ENCODE measurements at places on chromosomes 7 and 10. TPM values are rescaled to one million over a fixed set of nuclear protein-coding genes. Genes with fewer than 3 reads are reported as not detected.

Gene STEAP4
- not detected for total RNA-seq

Gene SFTPD
- total RNA-seq: 1.6 TPM

Gene A1CF
- total RNA-seq: not detected

Gene FBXL13
- 0.97 TPM for total RNA-seq

Gene PMPCB
- 34.1 TPM for total RNA-seq

Gene ASB10
- total RNA-seq: not detected

Gene SUN3
- total RNA-seq: not detected

Gene POR
- total RNA-seq: 53.8 TPM

Gene CPED1
- total RNA-seq: 4.0 TPM

Gene OPALIN
- total RNA-seq: not detected

Gene PDK4
- 1.9 TPM for total RNA-seq

Gene NODAL
- total RNA-seq: 0.49 TPM

Gene GOLGA7B
- total RNA-seq: 0.13 TPM

Gene LRRN3
- total RNA-seq: 1.3 TPM

Gene VPS50
- 16.7 TPM for total RNA-seq

Gene FAM20C
- 35.0 TPM for total RNA-seq

Gene ADGRA1
- total RNA-seq: not detected

Gene XRCC2
- total RNA-seq: 0.95 TPM

Gene HOXA7
- not detected for total RNA-seq

All from chondrocyte (in vitro differentiated cells).